ENCODE measurements at places on chromosomes 6 and 20.
A peak's percentile ranks its signal among the peaks of the same experiment; 100 is the strongest.

DNA sequence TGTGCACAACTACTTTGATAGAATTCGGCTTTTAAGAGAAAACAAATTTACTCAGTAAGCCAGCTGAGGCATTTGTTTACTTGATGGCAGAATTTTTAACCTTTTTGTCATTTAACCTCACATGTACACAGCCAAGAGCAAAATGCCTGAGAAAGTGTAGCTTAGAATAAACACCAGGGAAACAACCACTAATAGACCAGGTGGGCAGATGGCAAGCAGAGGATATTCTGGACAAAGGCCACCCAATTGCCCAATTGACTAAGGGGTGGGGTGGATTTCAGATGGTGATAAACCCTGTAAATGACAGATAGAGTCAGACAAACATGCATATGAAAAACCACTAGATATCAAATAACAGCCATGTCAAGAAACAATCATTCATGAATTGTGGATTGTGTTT, 190.7 kb upstream of the FBXL4 start:
- DNase-seq: no peak

DNA sequence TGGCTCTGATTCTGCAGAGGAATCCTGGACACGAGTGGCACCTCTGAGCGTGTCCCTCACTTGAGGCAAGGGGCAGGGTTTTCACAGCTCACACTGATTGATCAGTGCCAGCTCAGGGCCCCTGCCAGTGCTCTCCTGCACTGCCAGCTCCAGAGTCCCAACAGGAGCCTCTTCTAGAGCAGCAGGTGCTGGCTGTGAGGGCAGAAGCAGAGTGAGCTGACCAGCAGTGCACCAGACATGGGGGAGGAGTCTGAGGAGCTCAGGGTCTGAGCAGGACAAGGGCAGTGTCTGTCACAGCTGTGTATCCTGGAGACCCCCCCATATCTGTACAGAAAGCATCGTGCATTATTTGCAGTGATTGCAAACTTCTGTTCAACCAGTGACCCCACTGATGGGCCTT, 31.5 kb upstream of the THBS2 start:
- no peak for DNase-seq

DNA sequence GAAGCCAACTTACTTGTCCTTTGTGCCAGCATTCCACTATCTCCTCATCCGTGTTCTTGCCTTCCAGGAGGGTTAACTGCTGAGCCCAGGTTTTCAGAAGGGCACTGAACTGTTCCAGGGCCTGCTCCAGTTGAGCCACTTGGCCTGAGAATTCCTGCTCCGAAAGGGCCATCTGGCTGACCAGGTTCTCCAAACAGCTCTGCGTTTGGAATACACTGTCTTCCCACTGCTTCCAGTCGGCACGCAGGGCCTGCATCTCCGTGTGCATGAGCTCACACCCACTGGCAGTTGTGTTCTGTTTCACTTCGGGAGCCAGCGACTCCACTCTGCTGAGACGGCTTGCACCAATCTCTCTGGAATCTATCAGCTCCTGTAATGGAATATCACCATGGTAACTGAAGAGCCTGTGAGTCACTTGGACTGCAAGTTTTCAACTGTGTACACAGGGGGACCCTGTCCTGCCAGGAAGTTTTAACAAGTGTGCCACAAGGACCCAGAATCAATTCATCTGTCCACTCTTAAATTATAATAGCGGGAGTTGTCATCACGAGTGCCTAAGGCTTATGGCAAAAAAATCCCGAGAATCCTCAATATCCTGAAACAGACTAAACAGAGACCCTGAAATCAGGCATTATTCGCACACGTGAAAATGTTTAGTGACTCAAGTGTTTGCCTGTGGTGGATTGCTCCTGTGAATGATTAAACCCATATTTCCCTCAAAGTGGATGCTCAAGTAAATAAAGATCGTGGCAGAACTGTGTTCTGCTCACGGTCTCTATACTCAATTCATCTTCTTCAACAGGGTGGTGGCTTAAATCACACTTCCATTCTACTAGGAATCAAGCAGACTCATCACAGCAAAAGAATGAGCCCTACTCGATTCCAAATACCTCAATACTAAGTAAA, 255.9 kb downstream of the SYNE1 start:
- DNase-seq: no peak

DNA sequence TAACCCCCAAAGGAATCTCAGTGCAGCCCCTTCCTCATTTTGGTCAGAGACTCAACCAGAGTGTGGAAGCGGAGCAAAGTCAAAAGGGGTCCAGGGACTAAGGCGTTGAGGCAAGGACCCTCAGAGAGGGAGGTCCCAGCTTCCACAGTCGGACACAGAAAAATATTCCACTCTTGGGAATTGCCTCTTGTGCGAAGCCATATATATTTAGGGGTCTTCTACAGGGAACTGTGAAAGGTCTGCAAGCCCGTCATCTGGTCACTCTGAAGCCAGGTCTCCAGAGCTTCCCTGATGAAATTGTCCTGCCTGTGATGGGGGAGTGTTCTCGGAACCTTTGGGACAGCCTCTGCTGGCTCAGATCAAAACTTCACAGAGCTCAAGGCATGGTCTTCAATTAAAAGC, 160.8 kb downstream of the TBXT start:
- no peak for DNase-seq

DNA sequence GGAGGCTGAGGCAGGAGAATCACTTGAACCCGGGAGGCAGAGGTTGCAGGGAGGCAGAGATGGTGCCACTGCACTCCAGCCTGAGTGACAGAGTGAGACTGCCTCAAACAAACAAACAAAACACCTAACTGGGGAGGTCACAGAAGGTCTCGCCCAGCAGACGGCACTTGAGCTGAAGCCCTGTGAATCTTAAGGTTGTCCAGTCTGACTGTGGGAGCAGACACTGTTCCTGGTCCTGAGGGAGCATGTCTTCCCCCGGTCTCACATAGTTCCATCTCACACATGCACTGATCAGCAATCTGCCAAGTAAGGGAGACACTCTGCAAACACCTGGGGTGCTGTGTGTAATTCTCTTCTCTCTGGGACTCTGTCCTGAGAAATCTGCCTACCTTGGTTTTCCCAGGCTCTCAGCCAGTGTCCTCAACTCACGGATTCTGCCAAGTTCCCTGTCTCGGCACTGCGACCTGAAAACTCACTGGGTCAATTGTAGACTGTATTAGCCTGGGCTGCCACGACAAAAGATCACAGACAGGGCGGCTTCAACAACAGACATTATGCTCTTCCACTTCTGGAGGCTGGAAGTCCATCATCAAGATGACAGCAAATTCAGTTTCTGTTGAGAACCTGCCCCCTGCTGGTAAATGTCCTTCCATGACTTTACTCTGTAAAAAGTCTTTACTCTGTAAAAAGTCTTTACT, 94.3 kb downstream of the JPH2 start:
- DNase-seq: peak; percentile 80

DNA sequence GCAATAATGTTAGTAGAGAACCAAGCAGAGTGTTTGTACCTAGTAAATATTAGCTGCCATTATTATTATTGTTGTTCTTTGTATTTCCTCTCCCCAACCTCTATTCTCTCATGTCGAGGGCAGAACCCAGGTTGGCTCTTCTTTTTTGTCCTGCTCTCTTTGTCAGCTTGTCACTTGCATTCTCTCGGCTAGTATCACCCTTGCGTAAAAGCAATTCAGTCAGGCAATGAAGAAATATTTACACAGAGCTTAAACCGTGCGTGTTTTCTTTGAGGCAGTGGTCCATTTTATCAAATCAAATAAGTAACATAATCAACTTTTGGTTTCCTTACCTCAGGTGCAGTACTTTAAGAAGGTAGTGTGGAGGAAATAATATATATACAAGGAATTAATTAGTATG, 83.9 kb downstream of the TULP4 start:
- DNase-seq: no peak

DNA sequence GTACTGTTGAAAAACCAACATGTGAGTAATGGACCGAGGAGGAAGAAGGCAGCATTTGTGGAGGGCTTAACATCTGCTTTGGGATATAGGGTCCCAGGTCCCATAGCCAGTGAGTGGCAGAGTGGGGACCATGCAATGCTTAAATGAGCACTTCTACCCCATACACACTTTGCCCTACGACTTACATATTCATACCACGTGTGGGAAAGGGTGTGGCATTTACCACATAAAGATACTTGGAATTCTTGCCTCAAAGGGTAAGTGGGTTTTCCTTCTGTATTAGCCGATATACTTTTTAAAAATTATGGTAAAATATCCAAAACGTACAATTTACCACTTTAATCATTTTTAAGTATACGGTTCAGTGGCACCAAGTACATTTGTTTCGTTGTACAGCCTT, 199.3 kb downstream of the BACH2 start:
- no peak for DNase-seq

- no peak for DNase-seq
These were observed 145.2 kb upstream of the CITED2 start for GRCh38 chr6:139519571-139520031.

DNA sequence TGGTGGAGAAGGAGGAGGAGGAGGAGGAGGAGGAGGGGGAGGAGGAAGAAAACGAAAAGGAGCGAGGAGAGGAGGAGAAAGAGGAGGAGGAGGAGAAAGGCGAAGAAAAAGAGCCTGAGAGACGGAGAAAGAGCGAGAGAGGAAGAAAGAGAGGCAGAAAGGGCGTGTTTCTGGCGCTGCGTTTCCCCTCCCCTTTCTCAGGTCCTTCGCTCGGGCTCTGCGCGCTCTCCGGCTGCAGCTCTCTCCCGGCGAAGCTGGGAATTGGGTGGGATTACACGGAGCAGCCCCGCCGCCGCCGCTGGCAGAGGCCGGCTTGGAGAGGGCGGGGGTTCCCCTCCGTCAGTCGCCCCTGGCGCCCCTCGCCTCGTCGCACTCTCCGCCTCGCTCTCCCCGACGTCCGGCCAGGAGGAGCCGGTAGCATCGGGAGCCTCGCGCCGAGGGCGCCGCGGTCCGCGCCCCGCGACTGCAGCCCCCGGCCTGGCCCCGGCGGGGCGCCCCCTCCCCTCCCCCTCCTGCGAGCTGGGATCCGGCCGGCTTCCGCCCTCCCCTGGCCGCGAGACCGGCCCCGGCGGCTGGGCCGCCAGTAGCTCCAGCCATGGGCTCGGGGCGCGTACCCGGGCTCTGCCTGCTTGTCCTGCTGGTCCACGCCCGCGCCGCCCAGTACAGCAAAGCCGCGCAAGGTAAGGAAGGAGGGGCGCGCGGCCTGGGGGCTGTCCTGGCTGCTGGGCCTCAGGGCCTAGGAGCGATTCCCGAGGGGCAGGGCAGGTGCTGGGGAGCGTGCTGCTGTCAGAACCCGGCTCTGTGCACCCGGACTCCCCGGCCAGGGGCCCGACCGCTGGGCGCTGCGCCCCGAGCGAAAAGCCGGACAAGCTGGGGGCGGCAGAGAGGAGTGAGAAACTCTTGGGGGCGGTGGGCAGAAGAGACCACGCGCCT, at the start of gene SCUBE3:
SCUBE3 (plus strand) TSS at position 133 of the 933 bp plus-strand sequence; CDS start at position 596, 463 bp downstream.
- peak; percentile 70 for DNase-seq

DNA sequence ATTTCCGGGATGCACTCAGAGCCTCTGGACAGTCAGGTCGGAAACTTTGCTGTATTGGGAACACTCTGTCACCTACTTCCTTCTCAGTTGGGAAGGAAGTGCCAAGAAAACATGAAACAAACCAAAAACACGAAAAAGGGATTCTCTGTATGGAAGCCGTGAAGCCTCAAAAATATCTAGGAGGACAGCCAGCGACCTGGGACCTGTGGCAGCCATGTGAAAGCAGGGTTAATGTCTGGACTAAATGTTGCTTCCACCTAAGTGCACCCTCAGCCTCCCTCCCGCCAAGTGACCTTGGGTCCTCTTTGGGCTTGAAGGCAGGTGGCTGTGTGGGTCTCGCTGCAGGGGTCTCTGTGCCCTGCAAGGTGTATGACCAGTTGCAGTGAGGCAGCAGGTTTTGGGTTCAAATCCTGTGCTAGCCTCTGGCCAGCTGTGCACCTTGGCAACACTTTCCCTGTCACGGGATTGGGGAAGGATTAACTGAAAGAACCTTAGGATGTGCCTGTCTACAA, 851 bp downstream of the MAVS start:
- DNase-seq: peak; percentile 62

- DNase-seq: no peak
These were observed 6.1 kb downstream of the DACT2 start for GRCh38 chr6:168313431-168314011.

- no peak for DNase-seq
These were observed 12.3 kb upstream of the ASF1A start for GRCh38 chr6:118881440-118882313.

DNA sequence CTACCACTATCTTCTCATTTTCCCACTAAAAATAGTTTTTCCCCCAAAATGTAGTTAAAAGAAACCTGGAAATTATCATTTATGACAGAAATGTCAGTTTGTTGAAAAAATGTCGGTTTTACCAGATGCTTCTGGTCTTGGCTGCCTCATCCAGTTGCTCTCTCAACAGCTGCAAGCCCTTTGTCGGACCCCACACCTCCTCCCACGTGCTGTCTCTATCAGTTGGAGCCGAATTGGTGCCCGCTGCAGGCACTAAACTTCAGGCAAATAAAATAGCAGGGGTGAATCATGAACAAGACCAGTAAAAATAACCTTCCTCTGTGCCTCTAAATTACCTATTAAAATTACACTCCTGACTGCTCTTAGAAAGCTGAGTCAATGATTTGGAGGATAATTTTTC, 129.5 kb upstream of the CEP162 start:
- DNase-seq: no peak

GRCh38 chr6:108658174-108658573, 97.5 kb downstream of the FOXO3 start:
- no peak for DNase-seq

DNA sequence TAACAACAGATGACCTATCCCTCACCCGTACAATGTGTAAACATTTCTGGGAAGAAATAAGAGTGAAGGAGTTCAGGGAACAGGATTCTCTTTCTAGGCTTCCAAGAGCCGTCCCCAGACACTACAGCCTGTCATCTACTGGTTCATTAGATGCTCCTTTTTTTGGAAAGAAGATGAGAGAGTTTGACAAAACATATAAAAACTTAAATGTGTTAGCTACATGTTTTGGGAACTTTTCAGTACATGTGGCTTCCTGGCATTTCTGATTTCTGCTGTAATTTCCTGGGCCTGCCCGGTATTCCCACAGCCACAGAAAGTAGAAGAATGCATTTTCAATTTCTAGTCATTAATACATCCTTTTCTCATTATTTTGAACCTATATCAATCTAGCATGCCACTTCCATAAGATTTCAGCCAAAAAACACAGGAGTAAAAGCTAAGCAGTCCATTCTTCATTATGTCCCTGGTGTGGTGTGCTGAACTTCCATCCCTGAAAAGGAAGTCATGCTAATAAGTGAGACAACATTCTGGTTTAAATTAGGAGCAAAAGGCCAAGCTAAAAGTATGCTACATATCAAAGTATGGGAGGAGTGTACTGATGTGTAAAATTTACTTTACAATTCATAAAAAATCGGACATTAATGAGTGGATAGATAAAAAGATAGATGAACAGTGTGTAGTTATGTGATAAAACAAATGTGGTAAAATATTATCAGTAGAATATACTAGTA, 198.2 kb downstream of the WDR27 start:
- no peak for DNase-seq
